ENCODE measurements at places on chromosomes 16 and 17. TPM values are rescaled to one million over a fixed set of nuclear protein-coding genes. Genes with fewer than 3 reads are reported as not detected.
A peak's percentile ranks its signal among the peaks of the same experiment; 100 is the strongest.

- ATAC-seq: no peak
These were observed 88.6 kb downstream of the CACNG3 start for GRCh38 chr16:24344784-24345183.

DNA sequence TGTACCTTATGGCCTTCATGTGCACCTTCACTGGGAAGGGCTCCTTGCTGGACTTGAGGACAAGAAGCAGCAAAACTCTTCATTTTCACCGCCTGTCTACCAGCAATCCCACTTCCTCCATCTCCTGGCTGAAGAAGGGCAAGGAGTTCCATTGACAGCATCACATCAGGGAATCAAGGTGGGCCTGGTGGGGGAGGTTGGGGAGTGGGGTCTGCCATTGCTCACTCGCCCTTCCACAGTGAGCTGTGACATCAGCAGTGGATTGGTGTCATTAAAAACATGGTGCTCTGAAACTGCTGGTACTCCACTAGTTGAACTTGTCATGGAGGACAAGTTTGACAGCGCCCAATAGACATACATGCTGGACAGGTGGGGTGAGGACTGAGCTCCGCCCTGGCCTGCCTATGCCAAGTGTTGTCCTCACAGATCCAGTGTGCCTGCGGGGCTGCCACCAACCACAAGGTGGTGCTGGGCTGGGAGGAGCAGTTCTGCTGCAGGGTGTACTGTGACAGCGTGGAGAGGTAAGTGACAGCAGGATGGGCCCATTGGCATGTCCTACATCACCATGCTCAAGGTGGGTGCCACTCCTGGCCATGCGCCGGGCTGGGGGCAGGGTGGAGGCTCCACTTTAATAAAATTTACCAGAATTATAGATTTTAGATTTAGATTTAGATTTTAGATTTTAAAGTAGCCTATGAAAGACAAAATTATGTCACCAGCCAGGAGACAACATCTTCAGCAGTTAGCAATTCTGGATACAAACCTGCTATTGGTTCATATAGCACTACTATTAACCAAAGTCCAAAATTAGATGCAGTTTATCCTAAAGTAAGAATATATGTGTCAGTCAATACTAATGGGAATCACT lies 1729.1 kb downstream of the TP53TG3F start:
- ATAC-seq: no peak

GRCh38 chr16:56970934-56971767 lies 9.4 kb downstream of the CETP start:
- peak; percentile 57 for ATAC-seq

DNA sequence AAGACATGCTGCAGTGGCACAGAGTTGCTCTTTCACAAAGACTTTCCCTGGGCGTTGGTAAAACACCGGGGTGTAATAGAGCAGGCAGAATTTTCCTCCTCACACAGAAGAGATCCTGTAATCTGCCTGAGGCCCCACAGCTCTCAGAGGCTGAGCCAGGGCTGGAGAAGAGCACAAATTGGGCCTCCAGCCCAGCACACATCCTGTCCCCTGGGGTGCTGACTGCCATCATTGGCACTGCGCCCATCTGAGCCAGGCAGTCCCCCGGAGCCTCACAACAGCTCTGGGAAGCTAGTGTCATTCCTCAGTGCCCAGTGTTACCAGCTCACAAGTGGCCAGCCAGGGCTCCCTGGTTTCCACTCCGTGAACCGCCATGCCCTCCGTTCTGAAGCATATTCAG lies 119.4 kb downstream of the SOCS1 start:
- ATAC-seq: no peak

DNA sequence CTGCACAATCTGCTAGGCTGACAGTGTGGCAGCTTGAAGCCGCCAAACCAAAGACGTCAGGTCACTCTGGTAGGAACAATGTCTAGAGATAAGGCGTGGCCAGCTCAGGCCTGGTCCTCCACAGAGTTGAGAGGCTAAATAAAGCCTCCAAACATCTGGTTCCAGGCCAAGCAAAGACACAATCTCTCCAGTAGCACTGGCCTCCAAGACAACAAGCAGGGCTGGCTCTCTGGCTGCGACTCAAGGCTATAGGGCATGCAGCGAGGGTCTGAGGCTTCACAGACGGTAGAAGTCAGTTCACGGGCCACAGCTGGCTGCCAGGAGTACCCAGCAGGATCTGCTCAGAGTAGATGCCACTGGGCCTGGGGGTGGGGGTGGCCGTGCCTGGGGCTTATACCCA lies 75.6 kb downstream of the ABR start:
- ATAC-seq: no peak

GRCh38 chr17:56497132-56497531 lies 96.4 kb upstream of the NOG start:
- ATAC-seq: no peak

DNA sequence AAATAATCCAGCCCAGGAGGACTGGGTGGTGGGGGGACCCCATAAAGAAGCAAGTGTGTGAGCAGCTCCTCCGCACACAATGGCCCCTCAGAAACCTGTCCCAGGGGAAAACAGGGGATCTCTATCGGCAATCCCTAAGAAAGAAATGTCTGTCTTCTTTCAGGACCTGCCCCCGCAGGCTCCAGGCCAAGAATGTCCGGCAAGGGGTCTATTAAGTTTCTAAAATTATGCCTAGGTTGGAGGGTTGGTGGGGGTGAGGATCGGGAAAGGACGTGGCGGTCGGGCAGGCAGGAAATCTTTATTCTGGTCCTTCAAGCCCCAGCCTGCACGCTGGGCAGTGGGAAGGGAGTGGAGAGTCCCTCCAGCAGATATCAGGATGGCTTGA lies 23.4 kb upstream of the LITAF start:
- ATAC-seq: no peak

The GAS7 gene
- total RNA-seq: 0.43 TPM

The KRT36 gene
- total RNA-seq: not detected

The CCL17 gene
- total RNA-seq: 7.8 TPM

The SMPD3 gene
- total RNA-seq: 0.45 TPM

Data from activated T-helper 17 cell treated with anti-CD3 and anti-CD28 coated beads, Interleukin-2, amount 50 U/mL, for 72 hours (primary cell).